PC-3 (cell line): ENCODE measurements at places on chromosomes 1 and 21. TPM values are rescaled to one million over a fixed set of nuclear protein-coding genes. Genes with fewer than 3 reads are reported as not detected.

Gene KCNE2
- not detected in 2 replicates for total RNA-seq

Gene MYBPH
- not detected in 2 replicates for total RNA-seq

Gene BMP8A
- total RNA-seq: 0.11 TPM in 1 of 2 replicates, not detected in the other

DNA sequence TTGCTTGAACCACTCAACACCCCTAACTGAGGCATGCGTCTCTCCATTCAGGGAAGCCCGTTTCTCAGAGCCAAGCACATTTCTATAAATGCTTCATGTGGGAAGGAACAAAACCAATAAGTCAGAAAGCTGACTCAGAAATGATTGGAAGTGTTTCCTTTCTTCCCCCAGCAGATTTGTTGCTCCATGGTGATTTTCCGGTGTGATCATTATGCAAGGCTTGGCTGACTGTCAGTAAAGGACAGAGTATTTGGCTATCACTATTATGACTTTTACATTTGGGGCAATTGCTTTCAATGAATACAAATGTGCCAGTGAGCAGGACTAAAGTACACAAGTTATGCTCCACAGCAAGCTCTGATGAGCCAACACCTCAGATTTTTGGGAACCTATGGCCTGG is 53.3 kb upstream of the ZC3H11B start:
- peak; percentile 76 for DNase-seq

- DNase-seq: peak; percentile 34
Observed at GRCh38 chr1:230794431-230794830, 47.2 kb downstream of the CAPN9 start.

DNA sequence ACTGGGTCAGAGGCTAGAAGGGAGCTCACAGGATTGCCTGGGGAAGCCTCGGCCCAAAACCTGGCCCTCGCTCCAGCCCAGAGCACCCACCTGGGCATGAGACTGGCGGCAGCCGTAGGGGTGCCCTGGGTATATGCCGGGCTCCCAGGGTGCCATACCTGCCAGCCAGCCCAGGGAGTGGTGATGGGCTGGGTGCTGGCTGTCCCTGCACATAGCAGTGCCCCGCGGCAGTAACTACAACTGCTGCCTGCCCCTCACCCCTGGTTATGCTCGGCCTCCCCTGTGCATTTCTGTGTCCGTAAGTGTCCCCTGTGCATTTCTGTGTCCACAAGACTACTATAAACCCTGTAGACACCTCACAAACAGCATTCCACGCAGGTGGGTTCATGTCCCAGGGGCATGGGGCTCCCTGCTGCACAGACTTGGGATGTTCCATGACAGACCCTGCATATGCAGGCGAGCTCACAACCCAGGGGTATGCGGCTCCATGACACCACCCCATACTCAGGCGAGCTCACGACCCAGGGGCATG is 5.8 kb upstream of the SPATC1L start:
- DNase-seq: no peak
